ENCODE measurements at places on chromosomes 5 and 9. TPM values are rescaled to one million over a fixed set of nuclear protein-coding genes. Genes with fewer than 3 reads are reported as not detected.

DNA sequence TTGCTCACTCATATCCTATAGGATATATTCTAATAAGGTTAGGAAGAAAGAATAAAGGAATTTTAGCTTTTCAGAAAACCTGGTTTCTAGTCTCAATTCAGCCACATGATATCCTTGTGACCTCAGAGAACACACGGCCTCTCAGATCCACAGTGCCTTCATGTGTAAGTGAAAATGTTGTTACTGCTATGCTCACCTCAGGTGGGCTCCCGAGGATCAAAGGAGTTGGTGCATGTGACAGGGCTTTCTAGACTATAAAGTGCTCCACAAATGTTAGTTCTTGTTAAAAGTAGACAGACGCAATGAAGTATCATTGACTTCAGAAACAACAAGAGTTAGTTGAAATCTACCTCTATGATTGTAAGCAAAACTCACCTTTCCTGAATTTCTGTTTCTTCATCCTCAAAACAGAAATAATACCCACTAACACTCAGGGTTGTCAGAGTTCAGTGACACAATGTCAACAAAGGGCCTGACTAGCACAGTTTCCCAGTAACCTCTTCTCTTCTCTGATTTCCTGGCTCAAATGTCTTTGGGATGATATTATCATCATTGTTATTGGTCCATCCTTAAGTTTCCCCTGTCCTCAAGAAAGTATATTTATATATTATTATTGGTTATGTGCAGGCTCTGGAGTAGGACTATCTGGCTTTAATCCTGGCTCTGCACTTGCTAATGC, 36.0 kb upstream of the MAN2A1 start:
- no peak for DNase-seq

DNA sequence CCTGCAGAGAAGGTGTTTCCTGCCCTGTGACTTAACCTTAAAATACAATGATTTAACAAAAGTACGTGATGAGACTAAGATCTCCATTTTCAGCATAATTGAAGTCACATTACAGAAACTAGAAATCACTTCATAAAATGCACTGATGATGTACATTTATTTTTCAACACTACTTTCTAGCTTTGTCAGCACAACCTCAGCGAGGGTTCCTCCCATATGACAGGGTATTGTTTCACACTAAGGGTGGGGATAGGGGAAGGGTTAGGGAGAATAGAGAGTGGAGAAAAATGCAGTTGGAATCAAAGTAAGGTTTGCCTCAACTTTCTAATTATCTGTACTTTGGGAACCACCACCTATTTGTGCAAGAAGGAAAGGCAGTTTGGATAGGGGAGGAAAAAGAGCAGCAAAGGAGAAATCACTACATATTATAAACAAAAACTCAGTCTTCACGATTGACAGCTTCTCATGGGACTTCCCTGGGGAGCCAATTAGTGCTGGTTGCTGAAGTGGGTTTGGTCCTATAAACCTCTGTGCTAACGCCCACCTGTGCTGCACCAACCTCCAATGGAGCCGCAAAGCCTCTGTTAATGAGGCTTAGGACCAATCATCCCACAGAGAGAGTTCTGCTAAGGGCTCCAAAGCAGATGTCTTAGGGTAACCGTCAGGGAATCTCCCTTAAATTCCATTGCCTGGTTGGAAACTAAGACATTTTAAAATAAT, 369.2 kb upstream of the PDE4D start:
- DNase-seq = no peak

DNA sequence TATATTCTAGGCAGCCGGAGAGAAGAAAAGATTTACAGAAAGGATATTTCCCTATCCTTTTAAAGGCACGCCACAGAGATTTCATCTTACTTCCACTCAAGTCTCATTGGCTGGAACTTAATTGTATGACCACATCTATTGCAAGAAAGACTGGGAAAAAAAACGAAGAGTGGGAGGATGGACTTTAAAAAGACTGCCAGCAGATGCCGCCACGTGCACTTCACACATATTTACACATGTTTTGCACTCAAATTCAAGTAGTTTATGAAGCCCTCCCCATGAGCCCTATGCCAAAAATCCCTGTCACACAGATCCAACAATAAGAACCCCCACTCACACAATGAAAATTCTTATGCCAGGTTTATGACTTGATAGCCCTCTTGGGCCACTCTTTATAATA, 138.5 kb upstream of the TYRP1 start:
- no peak for DNase-seq

DNA sequence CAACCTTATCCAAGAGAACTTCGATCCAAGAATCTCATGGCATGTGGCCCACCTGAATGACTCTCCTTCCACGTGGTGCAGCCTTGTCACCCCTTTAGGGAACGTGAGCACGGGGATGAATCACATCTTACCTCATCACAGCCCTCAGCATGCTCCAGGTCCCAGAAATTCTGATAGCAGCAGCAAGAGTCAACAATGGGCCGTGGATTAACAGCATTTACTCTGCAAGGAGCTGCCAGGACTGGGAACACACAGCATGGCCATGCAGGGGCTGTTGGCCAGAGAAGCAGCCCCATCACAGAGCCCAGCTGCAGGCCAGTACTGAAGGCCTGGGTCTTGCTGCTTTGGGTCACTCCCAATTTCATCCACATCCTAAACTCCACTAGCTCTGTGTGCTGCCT, 150.4 kb downstream of the C5orf15 start:
- DNase-seq = no peak

DNA sequence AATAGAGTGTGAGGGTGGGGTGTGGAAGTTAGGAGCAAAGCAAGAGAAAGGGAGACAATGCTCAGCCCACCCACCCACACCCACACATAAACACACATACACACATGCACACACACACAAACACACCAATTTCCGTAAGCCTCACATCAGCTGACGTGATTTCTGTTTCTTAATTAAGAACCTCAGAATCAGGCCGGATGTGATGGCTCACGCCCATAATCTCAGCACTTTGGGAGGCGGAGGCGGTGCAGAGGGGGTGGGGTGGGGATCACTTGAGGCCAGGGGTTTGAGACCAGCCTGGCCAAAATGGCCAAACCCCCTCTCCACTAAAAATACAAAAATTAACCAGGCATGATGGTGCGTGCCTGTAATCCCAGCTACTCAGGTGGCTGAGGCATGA, 26.4 kb upstream of the PIK3R1 start:
- DNase-seq = no peak

GRCh38 chr5:114361724-114362196, at the start of gene KCNN2:
TSS of gene KCNN2 (plus strand) at chr5:114362070. CDS start at chr5:114362140, 70 bp downstream.
- DNase-seq = peak; percentile 81

DNA sequence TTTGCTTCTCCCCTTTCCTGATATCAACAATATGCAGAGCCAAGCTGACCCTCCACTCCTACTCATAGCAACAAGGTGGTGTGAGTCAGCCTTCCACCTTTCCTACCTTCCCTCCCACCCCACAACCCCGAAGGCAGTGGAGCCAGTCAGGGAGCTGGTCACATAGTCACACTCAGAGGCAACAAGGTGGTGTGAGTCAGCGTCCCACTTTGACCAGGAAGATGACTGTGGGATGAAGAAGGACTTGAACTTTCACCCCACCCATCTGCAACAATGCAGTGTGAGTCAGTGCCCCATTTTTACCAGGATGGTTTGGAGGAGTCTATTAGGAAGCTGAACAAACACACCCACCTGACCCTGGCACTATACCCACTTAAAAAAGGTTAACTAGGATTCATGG, 30.1 kb upstream of the ZNF782 start:
- no peak for DNase-seq

- no peak for DNase-seq
These were observed 71.7 kb upstream of the TBCA start for GRCh38 chr5:77847814-77848290.

GRCh38 chr9:121075251-121076036, 689 bp downstream of the CNTRL start:
- DNase-seq = no peak

GRCh38 chr9:89740722-89741121, 135.9 kb downstream of the GADD45G start:
- no peak for DNase-seq

- DNase-seq = no peak
These were observed 170.1 kb downstream of the ADAMTS12 start for GRCh38 chr5:33721491-33722200.

DNA sequence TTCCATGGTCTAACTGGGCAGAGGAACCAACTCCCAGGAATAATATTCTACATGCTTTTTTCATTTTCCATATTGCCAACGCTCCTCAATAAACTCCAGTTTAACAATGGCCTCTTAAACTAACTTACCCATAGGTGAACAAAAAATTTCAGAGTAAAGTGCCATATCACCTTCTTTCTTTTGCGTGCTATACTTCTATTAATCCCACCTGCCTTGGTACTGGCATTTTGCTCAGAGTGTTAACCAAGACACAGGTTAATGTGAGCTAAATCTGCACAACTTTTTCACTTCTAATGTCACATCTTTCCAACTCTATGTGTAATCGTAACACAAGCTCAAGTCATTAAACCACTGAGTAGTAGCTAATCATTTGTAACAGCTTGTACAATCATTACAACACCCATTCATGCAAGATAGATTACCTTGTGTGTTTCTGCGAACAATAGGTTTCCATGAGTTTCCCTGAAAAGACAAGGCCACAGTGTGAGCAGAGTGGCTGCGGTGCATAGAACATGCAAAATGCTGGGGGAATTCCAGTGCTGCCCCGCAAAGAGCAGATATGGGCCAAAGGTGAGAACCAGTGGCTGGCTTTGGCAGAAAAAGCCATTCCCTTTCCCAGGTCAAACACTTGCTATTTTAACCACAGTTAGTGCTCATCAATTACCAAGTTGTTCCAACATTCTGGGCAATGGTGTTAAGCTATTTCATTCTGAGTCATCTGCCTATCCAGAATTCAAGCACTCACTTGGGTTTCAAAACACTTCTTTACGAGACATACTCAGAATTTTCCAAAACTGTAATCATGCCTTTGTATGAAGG, 42.8 kb downstream of the TIMD4 start:
- DNase-seq = no peak

- DNase-seq = no peak
These were observed 25.7 kb upstream of the RFK start for GRCh38 chr9:76419782-76420380.

DNA sequence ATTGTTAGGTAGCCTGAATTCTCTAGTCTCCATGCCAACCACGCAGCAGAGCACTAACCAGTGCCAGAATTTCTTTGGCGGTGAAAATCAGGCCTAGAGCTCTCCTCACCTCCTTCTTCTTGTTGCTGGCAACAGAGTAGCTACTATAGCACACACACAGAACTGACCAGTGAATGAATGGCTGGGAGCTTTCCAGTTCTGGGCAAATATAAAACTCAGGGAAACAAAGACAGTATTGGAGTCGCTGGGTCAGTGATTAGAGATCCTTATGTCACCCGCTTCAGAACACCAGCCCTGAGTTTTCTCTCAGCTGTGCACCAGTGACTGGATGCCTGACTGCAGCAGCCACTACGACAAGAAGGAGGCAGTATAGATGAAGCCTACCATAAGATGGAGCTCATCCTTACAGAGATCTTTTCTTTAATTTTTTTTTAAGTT, 26.9 kb upstream of the FEM1C start:
- DNase-seq = no peak

DNA sequence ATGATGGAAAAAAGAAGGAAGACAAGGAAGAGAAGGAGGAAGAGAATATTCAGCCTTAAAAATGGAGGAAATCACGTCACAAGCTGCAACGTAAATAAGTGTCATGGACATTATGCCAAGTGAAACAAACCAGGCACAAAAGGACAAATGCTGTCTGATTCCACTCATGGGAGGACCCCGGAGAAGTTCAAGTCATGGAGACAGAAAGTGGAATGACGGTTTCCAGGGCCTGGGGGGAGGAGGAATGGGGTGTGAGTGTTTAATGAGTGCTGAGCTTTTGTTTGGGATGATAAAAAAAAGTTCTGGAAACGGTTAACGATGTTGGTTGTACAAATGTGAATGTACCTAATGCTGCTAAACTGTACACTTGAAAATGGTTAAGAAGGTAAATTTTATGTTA, 439.5 kb downstream of the GADD45G start:
- DNase-seq = no peak

GRCh38 chr5:135162661-135163265, 128.7 kb upstream of the PITX1 start:
- no peak for DNase-seq

DNA sequence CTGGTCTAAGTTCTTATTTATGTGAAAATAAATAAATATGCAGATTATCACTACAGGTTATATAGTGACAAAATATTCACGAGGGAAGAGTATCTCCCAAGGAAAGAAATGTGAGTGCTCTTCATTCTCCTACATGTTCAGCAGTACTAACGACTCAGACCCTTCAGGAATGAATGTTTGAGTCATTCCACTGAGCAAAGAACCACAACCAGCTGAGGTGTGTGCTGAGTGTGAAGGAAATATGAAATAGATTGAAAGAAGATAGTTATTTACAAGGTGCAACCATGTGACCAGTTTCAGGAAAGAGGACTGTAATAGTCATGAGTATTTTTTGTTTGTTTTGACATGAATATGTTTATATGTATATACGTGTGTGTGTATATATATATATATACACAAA, 228.7 kb downstream of the TUSC1 start:
- DNase-seq = no peak

DNA sequence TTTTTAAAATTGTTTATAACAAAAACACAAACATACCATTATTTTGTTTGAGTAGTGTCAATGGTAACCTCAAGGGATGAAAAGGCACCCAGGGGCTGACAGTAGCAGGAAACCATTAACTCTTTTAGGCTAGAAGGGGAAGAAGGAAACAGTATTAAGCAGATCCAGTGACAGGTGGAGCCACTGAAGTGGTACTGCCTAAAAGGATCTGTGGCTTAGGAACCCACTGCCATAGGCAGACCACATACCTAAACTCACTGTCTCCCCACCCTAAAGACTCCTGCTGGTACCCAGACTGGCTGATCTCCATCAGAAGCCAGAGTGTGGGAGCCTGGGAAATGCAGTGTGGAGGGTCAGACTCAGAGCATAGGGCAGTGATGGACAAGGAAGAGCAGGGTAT, 13.5 kb downstream of the RLN1 start:
- no peak for DNase-seq

GRCh38 chr9:20319641-20320337, 302.5 kb downstream of the MLLT3 start:
- DNase-seq = no peak

DNA sequence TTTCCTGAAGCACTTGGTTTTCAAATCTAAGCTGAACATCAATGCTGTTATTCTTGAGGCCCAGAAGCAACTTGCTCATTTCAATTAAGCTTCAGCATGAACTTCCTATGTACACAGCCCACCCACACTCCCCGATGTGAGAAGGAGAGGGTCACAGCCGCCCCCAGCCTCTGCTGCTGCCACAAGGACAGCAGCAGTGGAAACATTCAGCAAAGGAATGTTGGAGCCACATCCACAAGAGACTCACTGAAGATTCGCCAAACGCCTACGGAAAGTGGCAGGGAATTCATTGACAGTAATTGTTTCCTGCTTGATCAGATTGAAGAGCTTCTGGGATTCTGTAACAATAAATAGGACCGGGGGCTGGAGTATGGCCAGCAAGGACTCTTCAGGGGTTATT, 2.9 kb downstream of the TGFBI start:
- no peak for DNase-seq

GRCh38 chr9:137277329-137278041, at the start of gene TOR4A:
TSS of gene TOR4A (plus strand) at chr9:137277726. CDS start at chr9:137278690, 964 bp downstream.
- no peak for DNase-seq

- no peak for DNase-seq
These were observed 29.9 kb downstream of the RUSC2 start for GRCh38 chr9:35519692-35520363.

- DNase-seq = no peak
These were observed 5.8 kb upstream of the TERT start for GRCh38 chr5:1300581-1301083.

ARSI gene
- total RNA-seq = 0.24 TPM

MYOZ3 gene
- 2.9 TPM for total RNA-seq

PDCD1LG2 gene
- not detected for total RNA-seq

RAB3C gene
- total RNA-seq = 25.2 TPM

BHMT2 gene
- 0.64 TPM for total RNA-seq

SPRY4 gene
- total RNA-seq = 19.4 TPM

NFIB gene
- total RNA-seq = 15.3 TPM

SURF2 gene
- 15.8 TPM for total RNA-seq
